CD4-positive, CD25-positive, alpha-beta regulatory T cell (primary cell): ENCODE measurements at places on chromosomes 1 and 21. TPM values are rescaled to one million over a fixed set of nuclear protein-coding genes. Genes with fewer than 3 reads are reported as not detected.

GRCh38 chr1:228938537-228938901, 203.2 kb downstream of the RHOU start:
- peak; percentile 15 for DNase-seq

DNA sequence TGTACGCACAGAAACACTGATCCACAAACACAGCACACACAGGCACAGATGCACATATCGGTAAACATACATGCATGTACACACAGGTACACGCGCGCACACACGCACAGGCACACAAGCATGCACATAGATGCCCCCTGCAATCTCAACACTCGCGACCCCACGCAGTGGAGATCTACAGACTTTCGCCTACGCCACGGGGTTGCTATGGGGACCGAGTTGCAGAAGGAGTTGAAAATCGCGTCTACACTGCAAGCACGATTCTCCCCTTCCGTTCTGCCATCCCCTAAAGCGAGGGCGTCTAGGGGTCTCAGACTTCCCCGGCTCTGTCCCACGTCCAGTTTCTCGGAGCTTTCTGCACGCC, 826 bp downstream of the TRIM17 start:
- DNase-seq, result no peak

DNA sequence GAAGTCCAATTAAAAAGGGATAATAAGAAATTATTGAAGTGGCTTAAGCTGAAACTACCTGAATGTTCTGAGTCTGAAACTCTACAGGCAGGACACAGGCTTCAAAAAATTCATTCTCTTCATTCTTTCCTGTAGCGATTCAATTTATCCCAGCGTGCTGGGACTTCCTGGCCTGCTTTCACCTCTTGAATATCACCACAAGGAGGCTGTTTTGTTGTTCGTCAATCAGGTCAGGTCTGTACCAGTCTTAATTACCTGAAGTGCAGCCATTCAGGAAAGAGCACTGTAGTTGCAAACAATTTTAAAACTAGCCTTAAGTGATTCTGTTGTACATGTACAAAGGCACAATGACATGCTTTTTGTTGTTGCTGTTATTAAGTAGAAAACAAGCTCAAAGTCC, 38.4 kb downstream of the FYB2 start:
- no peak for DNase-seq

DNA sequence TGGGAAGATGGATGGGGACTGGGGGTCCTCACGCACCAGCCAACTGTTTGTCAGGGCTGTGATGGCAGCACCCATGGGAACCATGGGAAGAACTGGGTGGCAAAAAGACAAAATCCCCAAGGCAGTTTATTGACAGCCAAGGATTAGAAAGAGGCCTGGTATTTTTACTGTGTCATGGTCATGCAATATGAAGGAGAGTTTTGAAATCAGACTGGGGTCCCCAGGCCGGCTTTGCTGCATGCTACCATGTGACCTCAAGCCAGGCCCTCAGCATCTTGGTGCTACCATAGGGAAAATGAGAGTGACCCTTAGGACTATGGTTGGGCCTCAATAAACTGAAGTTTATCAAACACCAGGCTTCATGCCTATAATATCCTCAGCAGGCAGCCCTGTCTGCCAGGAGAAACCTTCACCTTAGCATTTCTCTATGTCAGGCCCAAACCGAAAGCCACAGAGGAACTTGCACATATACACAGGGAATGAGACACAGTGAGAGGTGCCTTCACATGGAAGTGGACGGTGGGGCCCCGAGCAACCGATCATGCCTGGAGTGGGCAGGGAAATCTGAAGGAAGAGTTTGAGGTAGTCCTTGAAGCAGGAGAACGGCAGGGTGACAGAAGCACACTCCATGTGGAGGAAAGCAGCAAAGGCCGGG, 203.2 kb downstream of the HIVEP3 start:
- no peak for DNase-seq

GRCh38 chr1:196467230-196467925, 140.9 kb downstream of the KCNT2 start:
- no peak for DNase-seq

DNA sequence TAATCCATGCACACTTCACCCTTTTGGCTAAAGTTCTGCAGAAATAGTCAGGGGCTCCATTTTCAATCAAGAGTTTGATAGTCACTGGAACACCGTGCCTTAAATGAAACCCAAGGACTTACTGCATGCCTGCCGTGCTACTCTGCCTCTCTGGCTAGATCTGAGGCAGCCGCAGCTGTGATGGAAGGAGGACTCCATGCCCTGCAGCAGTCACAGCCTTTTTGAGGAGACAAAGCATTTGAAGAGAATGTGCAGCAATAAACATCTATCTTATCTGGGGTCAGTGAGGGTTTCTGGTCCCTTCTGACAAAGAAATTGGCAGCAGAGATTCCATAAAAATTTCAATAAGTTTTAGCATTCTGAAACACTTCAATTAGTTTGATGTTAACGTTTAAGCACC, 78.0 kb downstream of the BCAR3 start:
- DNase-seq, result no peak

GRCh38 chr1:62687421-62687902, 724 bp downstream of the DOCK7 start:
- peak; percentile 12 for DNase-seq

GRCh38 chr1:233443040-233443760, 115.7 kb downstream of the MAP3K21 start:
- no peak for DNase-seq

- no peak for DNase-seq
Observed at GRCh38 chr21:34548781-34549376, 36.9 kb upstream of the KCNE1 start.

GRCh38 chr1:53891678-53892077, 2.1 kb upstream of the YIPF1 start:
- no peak for DNase-seq

GRCh38 chr1:7320661-7321060, 450.4 kb upstream of the VAMP3 start:
- DNase-seq, result no peak

- no peak for DNase-seq
Observed at GRCh38 chr1:87790756-87791155, 462.1 kb downstream of the LMO4 start.

DNA sequence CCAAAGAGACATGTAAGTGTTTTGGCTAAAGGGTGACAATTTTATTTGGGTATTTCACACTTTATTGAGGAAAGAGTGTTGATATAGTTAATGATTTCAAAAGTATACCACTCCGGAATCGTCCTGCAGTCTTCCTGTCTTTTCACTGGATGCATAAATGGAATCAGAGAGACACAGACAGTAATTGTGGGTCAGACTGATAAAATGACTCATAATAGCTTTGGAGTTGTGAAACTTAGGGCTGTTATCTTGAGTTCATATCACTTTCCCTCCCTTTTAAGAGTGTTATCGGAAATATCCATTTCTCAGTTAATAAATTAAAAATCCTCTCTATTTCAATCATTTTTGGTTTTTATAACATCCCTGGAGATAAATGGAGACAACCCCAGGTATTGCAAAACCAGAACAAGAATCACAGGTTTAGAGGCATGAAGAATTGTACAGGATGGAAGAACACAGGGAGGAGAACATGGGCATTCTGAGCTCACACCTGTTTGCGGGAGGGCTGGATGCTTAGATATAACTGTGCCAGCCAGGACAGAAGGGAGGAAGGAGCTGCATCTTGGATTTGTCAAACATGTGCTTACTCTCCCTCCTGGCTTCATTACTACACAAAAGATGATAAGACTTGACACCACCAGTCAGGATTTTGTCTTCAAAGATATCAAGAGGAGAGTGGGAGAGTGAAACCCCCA, 185.4 kb downstream of the LMO4 start:
- DNase-seq, result no peak

DNA sequence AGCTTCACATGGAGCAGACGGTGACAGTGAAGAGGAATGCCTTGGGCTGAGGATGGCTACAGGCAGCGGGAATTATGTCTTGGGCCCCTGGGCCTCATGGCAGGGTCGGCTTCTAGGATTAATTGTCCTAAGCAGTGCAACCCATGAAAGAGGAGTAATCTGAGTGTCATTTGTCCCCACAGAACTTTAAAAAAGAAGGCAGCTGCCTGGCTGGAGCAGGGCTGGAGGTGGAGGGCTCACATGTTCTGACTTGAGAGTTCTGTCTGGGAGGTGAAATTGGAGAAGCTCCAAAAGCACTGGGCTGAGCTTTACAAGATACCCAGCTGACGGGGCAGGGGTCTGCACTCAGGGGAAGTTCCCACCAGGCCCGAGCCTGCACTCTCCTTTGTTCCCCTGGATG, 22.6 kb downstream of the CACNA1S start:
- no peak for DNase-seq

- no peak for DNase-seq
Observed at GRCh38 chr1:183757061-183757460, 47.9 kb upstream of the RGL1 start.

Gene GPR153
- 0.15 TPM for total RNA-seq

Gene CLCA1
- not detected for total RNA-seq

Gene USH2A
- total RNA-seq, result not detected

Gene C8B
- total RNA-seq, result 0.20 TPM

Gene RNF186
- total RNA-seq, result not detected

Gene LRRC71
- total RNA-seq, result not detected
